ENCODE measurements at places on chromosomes 6 and 20.

GRCh38 chr6:51141080-51141479, 322.4 kb downstream of the TFAP2B start:
- DNase-seq = no peak

- DNase-seq = no peak
Measured at GRCh38 chr6:48973491-48973890, 489.6 kb downstream of the MMUT start.

- peak; percentile 74 for DNase-seq
Measured at GRCh38 chr6:67630146-67630545, 1004.9 kb upstream of the ADGRB3 start.

- DNase-seq = peak; percentile 92
Measured at GRCh38 chr20:51128198-51128597, 105.3 kb upstream of the KCNG1 start.

DNA sequence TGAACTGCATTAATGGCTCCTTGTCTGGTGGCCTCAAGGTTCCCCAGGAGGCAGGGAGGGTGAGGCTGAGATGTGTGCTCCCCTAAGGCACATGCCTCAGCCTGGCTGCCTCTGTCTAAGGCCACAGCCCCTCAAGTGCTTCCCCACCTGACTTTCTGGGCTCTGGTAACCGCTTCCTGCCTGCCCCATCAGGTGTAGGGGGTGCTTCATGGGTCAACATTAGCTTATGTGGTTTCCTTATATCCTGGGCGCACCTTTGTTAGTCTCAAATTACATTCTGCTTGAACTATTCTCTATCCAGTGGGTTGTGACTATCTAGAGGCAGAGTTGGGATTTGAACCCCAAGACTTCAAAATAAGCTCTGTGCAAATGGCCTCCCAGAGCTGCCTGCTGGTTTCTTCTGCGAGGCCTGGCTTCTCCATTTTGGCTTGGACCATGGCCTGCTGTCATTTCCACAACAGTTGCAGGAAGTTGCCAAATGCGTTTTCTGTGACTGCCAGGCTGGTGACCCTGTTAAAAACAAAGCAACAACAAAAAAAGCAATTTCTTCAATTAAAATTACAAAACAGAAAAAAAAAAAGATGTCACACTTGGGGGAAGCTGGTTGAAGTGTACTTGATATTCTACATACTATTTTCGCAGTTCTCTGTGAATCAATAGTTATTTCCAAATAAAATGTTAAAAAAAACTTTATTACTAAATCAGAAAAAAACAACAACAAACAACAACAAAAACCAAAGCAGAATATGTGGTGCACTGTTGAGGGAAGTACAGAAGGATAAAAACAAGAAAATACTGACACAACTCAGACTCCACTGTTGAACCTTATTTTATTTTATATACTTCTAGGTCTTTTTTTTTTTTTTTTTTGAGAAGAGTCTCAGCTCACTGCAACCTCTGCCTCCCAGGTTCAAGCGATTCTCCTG, 20.0 kb upstream of the ZNFX1 start:
- DNase-seq = no peak

Data from mesenchymal stem cell (in vitro differentiated cells and primary cell).